ENCODE measurements at places on chromosomes 12 and 14.
A peak's percentile ranks its signal among the peaks of the same experiment; 100 is the strongest.

DNA sequence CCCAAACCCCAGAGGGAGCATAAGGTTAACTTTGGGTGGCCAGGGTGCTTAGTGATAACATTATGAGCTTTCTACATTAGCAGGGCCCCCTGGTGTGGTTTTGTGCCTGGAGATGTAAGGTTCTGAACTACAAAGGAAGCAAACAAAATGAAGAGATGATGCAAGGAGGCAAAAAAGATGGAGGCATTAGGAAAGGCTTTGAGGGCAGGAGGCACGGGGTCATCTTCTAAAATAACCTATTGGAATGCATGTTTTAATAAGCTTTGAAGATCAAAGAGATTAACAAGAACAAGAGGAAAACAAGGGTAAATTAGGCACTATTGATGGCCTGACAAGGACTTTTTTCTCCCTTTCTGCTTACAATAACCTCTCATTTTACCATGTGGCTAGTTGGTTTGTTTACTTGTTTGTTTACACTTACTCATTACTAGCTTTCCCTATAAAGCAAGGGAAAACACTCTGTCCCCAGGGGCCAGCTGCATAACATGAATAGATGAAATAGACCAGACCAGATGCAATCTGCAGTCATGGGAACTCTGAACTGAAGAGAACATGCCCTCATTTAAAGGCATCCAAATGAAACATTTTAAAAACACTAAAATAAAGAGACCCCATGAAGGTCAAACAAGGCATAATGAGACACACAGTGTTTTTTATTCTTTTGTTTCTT lies 390.3 kb downstream of the DIO2 start:
- no peak for DNase-seq

DNA sequence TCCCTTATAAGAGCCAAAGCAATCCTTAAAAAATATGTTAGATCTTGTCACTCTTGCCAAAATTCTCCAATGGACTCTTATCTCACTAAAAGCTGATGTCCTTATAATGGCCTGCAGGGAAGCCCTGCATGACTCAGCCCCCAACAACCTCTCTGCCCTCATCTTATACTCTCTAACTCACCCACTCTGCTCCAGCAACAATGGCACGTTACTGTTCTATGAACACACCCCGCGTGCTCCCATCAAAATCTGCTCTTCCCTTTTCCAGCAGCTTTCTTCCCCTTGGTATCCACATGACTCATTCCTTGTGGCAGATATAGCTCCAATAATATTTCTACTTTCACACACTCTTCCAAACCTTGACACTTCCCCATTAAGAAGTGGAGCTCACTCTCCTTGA lies 108.1 kb downstream of the DENND5B start:
- DNase-seq = no peak

DNA sequence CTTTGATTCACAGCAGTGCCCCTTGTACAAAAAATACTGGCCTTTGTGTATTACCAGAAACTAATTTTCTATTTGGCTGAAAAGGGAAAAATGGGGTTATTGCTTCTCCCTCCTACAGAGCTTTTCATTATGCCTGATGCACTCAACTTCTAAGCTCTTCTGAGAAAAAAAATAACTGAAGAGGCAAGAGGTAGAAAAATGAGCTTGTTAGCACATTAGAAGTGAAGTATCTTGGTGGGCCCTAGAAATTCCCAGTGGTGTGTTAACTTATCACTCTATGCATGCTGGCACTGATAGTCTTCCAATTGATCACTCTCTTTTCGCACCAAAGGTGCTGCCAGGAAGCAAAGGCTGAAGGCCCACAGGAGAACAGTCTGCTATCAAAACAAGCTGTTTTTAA lies 17.1 kb downstream of the INSM2 start:
- no peak for DNase-seq

DNA sequence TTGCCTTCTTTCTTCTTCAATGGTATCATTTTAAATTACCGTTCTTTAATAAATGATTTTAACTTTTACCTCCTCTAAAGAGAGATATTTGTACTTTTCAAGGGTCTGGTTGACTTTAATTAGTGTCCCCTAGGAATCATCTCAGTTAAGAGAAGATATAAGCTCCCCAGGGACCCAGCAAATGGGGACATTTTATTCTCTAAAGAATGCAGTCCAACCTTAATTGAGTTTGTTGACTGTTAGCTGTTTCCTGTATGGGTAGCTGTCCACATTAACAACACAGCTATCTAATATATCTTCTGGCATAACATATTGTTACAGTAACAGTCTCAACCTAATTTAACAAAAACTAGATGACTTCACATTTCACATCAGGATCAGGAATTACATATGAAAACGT lies 241.6 kb upstream of the NPAS3 start:
- DNase-seq = no peak

- no peak for DNase-seq
Observed at GRCh38 chr14:24056800-24057184, 5.0 kb downstream of the CARMIL3 start.

GRCh38 chr14:59507752-59508103 lies 23.4 kb downstream of the JKAMP start:
- DNase-seq = no peak

DNA sequence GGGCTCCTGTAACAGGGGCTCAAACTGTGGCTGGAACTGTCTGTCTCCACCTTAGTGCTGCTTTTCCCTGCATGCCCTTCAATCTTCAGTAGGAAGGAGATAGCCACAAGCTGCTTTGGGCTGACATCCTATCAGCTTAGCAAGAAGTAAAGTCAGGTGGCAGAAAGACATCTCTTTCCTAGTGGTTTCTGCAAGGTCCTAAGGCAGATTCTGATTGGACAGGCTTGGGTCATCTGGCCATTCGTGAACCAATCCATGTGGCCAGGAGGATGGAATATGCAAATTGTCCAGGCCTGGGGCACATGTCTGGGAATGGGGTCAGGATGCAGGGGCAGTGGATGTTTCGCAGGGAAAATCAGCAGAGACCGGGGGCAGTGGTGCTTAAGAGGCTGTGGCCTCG lies 5.2 kb downstream of the RITA1 start:
- no peak for DNase-seq

GRCh38 chr12:39331539-39332261 lies 111.2 kb downstream of the KIF21A start:
- DNase-seq = no peak

- peak; percentile 18 for DNase-seq
Observed at GRCh38 chr12:64946132-64946829, 121.8 kb downstream of the TBC1D30 start.

DNA sequence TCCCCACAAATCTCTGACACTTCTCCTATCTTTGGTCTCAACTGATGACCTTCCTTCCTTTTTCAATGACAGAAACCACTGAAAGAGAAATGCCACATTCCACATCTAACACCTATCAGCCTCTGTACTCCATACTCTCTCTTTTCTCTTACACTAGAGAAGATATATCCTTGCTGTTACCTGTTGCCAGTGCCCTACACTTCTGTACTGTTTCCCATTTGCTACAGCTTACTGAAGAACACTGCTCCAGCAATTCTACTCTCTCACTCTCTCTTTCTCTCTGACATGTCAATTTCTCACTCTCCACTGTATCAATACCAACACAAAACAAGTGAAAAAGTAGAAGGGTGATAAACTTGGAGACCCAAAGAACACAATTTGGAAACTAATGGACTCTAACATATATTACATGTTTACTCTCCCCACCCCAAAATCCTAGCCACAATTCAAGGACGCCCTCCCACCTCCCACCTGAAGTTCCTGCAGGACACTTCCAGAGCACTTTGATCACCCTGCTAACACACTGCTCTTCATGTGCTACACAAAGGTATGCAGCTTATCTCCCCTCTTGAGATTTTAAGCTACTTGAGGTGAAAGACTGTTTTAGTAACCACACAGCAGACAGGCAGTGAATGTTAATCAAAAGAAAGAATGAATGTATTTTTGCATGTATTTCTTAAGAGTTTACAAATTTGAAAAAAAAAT lies 95.0 kb downstream of the MED13L start:
- no peak for DNase-seq
